ENCODE measurements at places on chromosomes 6 and 20.

DNA sequence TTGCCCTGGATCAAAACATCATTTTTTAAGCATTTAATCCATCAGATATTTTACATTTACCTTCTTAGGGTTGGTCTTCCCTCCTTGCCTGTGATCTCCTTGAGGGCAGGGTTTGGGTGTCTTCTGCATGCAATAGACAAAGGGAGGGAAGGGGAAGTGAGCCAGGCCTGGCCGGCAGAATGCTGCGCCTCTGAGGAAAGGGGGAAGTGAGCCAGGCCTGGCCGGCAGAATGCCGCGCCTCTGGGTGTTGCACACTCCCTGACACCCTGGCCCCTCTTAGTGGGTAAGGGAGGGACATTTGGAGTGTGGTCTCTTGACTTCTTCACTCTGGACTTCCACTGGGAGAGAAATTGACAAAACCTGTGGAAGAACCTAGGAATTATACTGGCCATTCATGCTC, 12.4 kb downstream of the PSMF1 start:
- DNase-seq: no peak

GRCh38 chr6:119609865-119610264, 260.3 kb upstream of the MAN1A1 start:
- DNase-seq: no peak

DNA sequence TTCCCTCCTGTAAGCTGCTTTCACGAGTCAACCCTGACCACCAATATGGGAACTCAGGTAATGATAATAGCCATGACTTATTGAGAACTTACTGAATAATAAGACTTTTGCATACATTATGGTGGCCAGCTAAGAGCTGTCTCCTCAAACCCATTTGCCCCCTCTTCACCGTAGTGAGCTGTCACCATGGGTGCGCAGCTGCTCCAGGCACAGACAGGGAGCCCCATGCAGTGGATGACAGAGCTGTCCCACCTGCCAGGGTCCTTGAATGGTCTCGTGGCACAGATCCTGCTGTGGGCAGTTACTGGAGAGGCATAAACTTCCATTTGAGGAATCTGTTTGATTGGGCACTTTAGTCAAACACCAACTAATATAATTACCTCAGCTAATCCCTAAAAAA, 1.9 kb downstream of the SLC22A16 start:
- DNase-seq: no peak

- DNase-seq: peak; percentile 19
Measured at GRCh38 chr20:24027229-24027628, 38.6 kb upstream of the GGTLC1 start.

GRCh38 chr6:152356662-152357061, 280.5 kb downstream of the SYNE1 start:
- peak; percentile 28 for DNase-seq
